ENCODE measurements at places on chromosomes 16 and 17. TPM values are rescaled to one million over a fixed set of nuclear protein-coding genes. Genes with fewer than 3 reads are reported as not detected.
A peak's percentile ranks its signal among the peaks of the same experiment; 100 is the strongest.

- no peak for DNase-seq
These were observed 5.1 kb downstream of the HLF start for GRCh38 chr17:55269894-55270293.

- DNase-seq, result no peak
These were observed 23.7 kb downstream of the GPR142 start for GRCh38 chr17:74390680-74391653.

DNA sequence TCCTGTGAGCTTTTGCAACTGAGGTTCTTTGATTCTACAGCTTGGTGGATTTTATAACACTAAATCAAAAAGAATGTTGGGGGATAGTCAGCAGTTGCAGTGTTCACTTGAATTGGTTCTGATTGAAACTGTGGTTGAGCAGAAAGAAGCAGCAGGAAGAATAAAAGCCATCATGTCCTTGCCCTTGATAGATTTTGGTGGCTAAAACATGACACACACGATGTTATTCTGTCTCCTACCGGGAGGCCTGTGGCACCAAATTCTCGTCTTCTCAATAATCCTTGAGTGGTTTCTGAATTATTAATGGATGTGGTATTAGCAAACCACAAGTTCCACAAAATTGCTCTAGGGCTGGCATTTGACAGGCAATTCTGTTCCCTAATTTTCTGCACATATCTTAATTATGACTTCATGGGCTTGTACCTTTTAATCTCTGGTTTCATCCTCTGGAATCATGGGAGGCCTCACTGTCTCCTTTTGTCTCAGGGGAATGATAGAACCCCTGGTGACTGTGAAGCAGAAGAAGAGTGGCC is 338.2 kb downstream of the SNX29 start:
- DNase-seq, result no peak

DNA sequence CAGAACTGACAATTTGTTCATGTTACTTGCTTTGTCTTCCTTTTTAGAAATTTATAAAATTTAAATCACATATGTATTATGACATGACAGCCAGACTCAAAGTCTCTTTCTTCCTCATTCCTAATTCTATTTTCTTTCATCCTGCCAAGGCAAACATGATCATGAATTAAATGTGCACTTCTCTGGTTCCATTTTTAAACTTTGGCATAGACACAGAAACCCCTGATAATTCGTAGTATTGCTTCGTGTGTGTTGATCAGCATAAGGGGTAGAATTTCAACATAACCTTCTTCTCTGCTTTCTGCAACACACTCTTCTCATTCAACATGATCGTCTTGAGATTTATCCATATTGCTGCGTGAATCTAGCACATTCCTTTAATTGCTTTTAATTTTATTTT is 156.5 kb downstream of the AIPL1 start:
- no peak for DNase-seq

- DNase-seq, result peak; percentile 43
These were observed 21.0 kb downstream of the CNP start for GRCh38 chr17:41987642-41988041.

GRCh38 chr16:80323808-80324195 is 217.0 kb upstream of the DYNLRB2 start:
- DNase-seq, result no peak

DNA sequence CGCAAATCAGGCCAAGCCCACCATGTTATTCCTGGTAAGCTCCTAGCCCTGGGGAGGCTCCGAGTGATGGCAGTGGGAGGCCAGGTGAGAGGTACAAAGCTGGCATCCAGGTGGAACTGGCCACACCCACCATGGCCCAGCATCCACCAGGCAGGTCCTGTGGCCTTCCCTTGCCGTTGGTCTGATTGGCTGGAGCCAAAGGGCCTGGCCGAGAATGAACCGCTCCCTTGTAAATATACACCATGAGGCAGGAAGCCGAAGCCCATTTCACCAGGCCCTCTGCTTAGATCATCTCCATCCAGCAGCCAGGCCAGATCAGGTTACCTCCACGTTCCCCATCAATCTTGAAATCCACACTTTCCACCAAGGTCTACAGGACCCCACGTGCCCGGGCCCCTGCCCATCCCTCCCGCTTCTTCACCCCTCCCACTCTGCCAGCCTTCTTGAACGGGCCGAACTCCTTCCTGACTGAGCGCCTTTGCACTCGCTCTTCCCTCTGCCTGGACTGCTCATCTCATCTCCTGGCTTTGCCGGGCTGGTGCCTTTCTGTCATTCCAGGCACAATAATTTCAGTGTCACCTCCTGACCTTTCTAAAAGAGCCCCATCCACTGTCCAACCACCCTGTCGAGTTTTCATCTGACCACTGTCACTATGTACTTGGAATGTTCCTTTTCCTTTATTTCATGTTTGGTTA is 5.8 kb downstream of the SOCS1 start:
- DNase-seq, result no peak

CCP110 gene
- total RNA-seq, result 12.7 TPM

- DNase-seq, result no peak
These were observed 10.6 kb upstream of the IL17C start for GRCh38 chr16:88627531-88628411.

- no peak for DNase-seq
These were observed 9.6 kb downstream of the CDK5RAP3 start for GRCh38 chr17:47980541-47980940.

- DNase-seq, result no peak
These were observed 36.0 kb upstream of the HLF start for GRCh38 chr17:55228683-55229192.

- DNase-seq, result peak; percentile 74
These were observed 9.1 kb upstream of the PHF12 start for GRCh38 chr17:28960256-28961061.

DNA sequence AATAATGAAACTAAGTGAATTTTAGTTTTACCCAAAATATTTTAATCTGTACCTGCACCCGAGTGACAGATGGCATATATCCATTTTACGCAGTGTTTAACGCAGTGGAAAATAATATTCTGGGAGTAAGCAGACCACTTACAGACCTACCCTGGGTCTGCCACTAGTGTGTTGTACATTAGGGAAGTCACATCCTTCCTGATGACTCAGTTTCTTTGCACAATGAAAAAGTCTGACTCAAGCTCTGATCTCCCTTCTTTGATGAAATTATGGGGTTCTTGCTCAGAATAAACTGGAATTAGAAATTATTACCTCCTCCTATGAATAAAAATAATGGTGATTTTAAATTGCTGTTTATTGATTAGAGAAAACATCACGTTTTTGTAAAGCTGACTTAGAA is 123.2 kb upstream of the AXIN2 start:
- no peak for DNase-seq

IL32 gene
- total RNA-seq, result 36.0 TPM

GRCh38 chr17:45009676-45010467 is 41.6 kb downstream of the DCAKD start:
- no peak for DNase-seq
